ENCODE measurements at places on chromosomes 3 and 15.

- no peak overlapping the region for H3K27ac ChIP-seq
- DNase-seq = no peak
- no peaks in the 10 kb centered on the region for H3K4me1 ChIP-seq
Measured at GRCh38 chr15:51319539-51319938, 18.9 kb downstream of the CYP19A1 start.

DNA sequence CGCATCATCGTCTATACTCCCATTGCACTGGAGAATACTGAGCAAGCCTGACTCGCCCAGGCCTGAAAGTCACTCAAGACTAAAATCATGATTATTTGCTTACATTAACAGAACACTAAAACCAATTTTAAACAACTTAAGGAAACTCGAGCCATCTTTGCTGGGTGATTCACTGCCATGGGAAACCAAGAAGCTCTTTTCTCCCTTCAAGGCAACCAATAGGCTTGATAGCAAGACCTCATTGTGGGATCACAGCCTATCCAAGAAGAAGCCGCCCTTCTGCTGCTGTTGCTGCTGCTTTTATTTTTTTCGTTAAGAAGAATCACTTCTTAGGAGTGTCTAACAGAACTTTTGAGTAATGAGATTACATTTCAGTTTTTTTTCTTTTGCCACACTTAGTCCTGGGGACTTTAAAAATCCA, 479.4 kb downstream of the FOXP1 start:
- H3K27me3 ChIP-seq = no peaks in the 10 kb centered on the region
- H3K4me3 ChIP-seq = no peak overlapping the region
- no peaks in the 10 kb centered on the region for H3K4me1 ChIP-seq
- H3K27ac ChIP-seq = no peak overlapping the region
- H3K36me3 ChIP-seq = no peaks in the 10 kb centered on the region
- no peak for DNase-seq

- H3K4me1 ChIP-seq = no peaks in the 10 kb centered on the region
- peaks cover 16% of the 10 kb centered on the region for H3K36me3 ChIP-seq
- H3K4me3 ChIP-seq = no peak overlapping the region
Measured at GRCh38 chr3:122719273-122719921, 38.8 kb downstream of the PARP14 start.

DNA sequence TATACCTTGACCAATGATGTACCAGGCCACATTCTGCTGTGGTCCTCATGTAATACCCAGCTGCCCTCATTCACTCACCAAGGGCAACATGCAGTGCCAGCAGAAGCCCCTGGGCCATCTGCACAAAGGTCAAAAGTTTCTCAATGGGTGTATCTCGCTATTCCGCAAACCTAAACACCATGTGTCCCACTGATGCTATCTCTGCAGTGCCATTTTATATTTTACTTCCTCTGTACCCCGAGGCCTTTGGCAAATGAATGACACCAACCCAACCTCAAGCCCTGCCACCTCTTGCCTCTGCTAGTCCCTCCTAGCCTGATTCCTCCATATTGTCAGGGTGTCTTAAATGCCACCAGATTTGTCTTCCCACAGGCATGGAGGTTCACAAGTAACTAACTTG, 59.2 kb downstream of the AAGAB start:
- no peak overlapping the region for H3K27ac ChIP-seq
- H3K4me1 ChIP-seq = peaks cover 9% of the 10 kb centered on the region
- H3K4me3 ChIP-seq = no peak overlapping the region
- no peak for DNase-seq
- H3K27me3 ChIP-seq = no peaks in the 10 kb centered on the region
- H3K36me3 ChIP-seq = 0 out of 2 replicates have a peak, but pooled peaks cover 11% of the 10 kb centered on the region

- no peak overlapping the region for H3K4me3 ChIP-seq
- H3K36me3 ChIP-seq = no peaks in the 10 kb centered on the region
- no peak for DNase-seq
- no peaks in the 10 kb centered on the region for H3K4me1 ChIP-seq
Measured at GRCh38 chr3:190056742-190057141, 64.0 kb downstream of the P3H2 start.
